Non-pigmented ciliary epithelial cell (primary cell): ENCODE measurements at places on chromosomes 7 and 10.

GRCh38 chr10:124670849-124671248 lies 73.3 kb downstream of the FAM53B start:
- DNase-seq: no peak

DNA sequence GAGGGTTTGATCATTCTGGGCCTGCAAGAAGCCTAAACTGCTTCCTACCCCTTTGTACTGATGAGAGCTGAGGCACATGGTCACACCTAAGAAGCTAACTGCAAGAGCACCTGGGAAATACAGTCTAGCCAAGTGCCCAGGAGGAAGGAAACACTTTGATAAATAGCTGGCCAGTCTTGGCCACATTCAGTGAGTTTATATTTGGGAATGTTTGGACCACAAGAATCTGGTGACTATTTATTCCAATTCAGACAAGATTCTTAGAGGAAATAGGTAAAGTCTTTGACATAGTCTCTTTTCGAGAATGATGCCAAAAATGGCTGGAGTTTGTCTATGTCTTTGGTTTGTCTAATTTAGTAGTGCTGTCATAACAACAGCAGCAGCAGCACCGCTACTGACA lies 213.6 kb downstream of the KIF20B start:
- no peak for DNase-seq

DNA sequence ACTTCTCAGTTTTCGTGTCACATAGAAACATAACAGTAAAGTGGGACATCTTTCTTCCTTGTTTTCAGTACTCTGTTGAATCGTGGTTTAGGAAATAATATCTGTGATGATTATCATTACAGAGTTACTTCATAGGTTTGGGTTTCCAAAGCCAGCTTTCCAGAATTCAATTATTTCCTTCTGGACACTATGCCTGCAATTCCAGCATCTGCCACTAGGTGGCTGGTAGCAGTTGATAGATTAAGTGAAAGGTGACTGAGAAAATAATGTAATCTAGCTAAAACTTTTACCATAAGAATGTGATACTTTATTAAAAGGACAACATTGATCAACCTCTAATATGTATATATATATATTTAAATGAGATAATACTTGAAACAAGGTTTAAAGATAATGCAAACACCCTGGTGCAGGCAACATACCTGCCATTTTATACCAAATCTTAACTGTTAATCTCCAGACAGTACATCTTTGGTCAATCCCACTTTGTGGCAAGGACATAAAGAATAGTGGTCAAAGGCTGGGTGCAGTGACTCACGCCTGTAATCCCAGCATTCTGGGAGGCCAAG lies 102.6 kb downstream of the SH3PXD2A start:
- no peak for DNase-seq

DNA sequence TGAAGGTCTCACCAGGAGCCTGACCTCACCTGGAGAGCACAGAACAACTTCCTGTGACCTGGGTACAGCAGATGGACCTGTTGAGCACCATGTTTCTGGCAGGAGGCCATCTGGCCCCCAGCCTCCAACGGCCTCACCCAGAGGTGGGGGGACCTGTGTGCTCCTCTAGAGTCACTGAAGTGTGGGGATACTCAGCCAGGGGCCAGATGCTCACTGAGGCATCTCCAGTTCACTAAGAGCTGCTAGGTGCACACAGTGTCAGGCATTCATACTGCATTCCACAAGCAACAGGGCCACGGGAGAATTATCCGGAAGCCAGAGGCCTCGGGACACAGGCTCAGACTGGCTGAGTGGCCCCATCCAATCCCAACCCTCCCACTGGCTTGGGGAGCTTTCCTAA lies 161.4 kb downstream of the TCERG1L start:
- DNase-seq: no peak

DNA sequence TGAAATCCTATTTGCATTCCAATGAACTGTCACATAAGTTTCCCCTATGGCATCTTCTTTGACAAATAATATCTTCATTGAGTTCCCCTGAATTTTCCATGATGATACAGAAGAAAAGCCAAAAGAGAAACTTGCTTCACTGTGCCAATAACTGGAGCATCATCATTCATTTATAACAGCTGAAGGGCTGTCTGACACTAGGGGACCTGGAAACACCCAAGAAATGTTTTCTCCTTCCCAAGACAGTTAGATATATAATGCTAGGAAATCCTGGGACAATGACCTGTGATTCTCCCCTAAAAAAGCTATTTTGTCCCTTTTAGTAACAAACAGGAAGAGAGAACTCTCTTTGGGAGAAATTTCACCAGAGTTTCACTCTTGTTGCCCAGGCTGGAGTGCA lies 133.6 kb downstream of the SEMA3C start:
- DNase-seq: no peak
